ENCODE measurements at places on chromosomes 6 and 20.

DNA sequence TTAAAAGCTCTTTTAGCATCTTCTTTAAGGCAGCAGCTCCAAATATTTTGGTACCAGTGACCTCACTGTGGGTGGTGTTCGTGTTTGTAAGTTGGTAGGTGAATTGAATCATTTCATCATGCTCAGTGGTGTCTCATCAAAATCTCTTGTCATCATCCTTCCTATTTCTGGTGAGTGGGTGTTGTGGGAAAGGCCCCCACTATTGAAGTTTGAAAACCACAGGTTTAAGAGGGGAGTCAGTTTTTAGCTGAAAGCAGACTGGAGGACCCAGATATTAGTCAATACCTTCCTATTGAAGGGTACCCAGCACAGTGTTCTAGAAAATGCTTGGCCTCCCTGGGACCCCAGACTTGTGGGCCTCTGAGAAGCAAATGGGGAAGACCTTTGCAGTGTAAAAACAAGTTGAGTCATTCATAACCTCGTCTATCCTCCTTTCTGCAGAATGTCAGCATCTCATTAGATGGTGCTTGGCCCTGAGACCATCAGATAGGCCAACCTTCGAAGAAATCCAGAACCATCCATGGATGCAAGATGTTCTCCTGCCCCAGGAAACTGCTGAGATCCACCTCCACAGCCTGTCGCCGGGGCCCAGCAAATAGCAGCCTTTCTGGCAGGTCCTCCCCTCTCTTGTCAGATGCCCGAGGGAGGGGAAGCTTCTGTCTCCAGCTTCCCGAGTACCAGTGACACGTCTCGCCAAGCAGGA, 3.7 kb downstream of the PIM1 start:
- no peak for DNase-seq

GRCh38 chr6:160170018-160170680, 48.5 kb downstream of the SLC22A1 start:
- no peak for DNase-seq

- no peak for DNase-seq
Observed at GRCh38 chr6:167925026-167925425, 72.4 kb upstream of the KIF25 start.

DNA sequence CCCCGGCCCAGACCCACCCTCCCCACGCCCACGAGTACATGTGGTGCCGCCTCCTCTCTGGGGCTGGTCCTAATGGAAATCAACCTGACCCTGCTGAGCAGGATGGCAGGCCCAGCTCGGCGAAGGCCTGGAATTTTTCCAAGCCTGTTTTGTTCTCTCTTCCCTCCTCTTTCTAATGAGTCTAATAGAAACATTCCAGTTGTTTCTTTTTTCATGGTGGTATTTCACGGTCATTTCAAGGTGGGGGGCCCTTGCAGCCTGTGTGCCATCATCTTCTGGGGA, 16.6 kb downstream of the SMOC2 start:
- no peak for DNase-seq

- DNase-seq, result no peak
Observed at GRCh38 chr6:32666420-32667300, at the start of gene HLA-DQB1. TSS of gene HLA-DQB1 (minus strand) at chr6:32666657. CDS start at chr6:32666607, 50 bp downstream.

GRCh38 chr6:21538186-21538798, 55.3 kb upstream of the SOX4 start:
- DNase-seq, result no peak

DNA sequence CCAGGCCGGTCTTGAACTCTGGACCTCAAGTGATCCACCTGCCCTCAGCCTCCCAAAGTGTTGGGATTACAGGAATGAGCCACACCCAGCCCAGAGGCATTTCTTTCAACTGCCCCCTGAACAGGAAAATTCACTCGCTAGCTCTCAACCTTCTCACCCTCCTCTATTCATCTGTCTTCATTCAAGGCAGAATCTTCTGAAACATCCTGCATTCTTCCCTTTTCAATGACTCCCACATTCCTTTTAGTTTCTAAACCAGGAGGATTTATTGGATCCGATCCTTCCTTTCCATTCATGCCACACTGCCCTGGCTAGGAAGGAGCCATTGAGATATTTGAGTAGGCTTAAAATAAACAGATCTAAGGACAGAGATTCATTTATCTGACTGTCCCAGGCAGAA, 52.9 kb downstream of the C6orf52 start:
- no peak for DNase-seq

GRCh38 chr20:60135276-60135675, 177.1 kb downstream of the CDH26 start:
- no peak for DNase-seq

GRCh38 chr20:3731944-3732326, 550 bp upstream of the HSPA12B start:
- no peak for DNase-seq

GRCh38 chr6:39669973-39670342, 55.2 kb downstream of the KIF6 start:
- no peak for DNase-seq

GRCh38 chr6:139439349-139439748, 64.9 kb upstream of the CITED2 start:
- no peak for DNase-seq
